ENCODE measurements at places on chromosomes 5 and 9. TPM values are rescaled to one million over a fixed set of nuclear protein-coding genes. Genes with fewer than 3 reads are reported as not detected.

GRCh38 chr5:76277736-76278135, 125.3 kb upstream of the IQGAP2 start:
- H3K4me1 ChIP-seq = no peaks in the 10 kb centered on the region
- no peaks in the 10 kb centered on the region for H3K36me3 ChIP-seq
- DNase-seq = no peak
- no peak overlapping the region for H3K27ac ChIP-seq

GRCh38 chr9:38747067-38747466, 27.1 kb upstream of the FAM240B start:
- no peak overlapping the region for H3K27ac ChIP-seq
- no peak for DNase-seq
- H3K36me3 ChIP-seq = no peaks in the 10 kb centered on the region
- H3K4me3 ChIP-seq = no peak overlapping the region
- H3K4me1 ChIP-seq = no peaks in the 10 kb centered on the region

DNA sequence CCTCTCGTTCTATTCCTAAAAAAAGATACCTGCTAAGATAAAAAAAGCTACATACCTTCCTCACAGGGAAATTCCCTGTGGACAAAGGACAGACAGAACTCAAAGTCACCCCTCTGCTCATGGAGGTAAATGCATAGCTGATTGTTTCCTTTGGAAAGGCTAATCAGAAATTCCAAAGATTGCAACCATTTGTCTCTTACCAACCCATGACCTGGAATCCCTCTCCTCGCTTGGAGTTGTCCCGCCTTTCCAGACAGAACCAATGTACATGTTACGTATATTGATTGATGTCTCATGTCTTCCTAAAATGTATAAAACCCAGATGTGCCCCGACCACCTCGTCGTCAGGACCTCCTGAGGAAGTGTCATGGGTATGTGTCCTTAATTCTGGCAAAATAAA, 49.2 kb upstream of the LIFR start:
- no peaks in the 10 kb centered on the region for H3K36me3 ChIP-seq
- no peak overlapping the region for H3K27ac ChIP-seq
- H3K27me3 ChIP-seq = no peaks in the 10 kb centered on the region
- H3K4me3 ChIP-seq = no peak overlapping the region
- DNase-seq = no peak

Gene GABRA1
- total RNA-seq = not detected

DNA sequence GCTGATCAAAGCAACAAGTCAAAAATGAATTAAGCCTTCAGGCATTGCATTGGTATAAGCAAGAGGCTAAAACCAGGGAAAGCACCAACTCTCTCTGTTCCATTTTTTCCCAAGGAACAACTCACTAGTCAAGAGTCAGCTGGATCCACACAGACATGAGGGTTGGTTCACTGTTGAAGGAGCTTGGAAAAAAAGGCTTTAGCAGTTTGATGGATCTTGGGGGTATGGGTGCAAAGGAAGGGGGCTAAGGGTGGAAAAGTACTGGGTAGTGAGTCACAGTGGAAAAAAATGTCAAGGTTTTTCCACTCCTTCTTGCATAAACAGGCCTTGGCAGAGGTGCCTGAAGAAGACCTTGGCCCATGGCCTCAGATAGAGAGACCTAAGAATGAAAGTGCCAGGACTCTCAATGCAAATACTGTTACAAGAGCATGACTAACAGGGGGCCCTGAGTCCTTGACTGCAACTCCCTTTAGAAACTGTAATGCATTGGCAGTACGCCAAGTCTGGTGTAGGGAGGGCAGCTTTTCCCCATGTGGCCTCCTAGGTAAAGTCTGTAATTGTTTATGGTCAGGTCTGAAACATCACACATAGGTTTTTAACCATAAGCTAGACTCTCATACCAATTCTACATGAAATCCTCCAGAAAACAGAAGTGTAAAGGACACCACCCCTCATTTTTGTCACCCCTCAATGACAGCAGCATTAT, 23.7 kb downstream of the ACTL7A start:
- peaks cover 18% of the 10 kb centered on the region for H3K36me3 ChIP-seq
- peaks cover 11% of the 10 kb centered on the region for H3K4me1 ChIP-seq
- H3K27ac ChIP-seq = peak overlapping the region; percentile 47
- no peak overlapping the region for H3K4me3 ChIP-seq
- peak; percentile 86 for DNase-seq
- no peaks in the 10 kb centered on the region for H3K27me3 ChIP-seq

Gene DND1
- 1.8 TPM for total RNA-seq

DNA sequence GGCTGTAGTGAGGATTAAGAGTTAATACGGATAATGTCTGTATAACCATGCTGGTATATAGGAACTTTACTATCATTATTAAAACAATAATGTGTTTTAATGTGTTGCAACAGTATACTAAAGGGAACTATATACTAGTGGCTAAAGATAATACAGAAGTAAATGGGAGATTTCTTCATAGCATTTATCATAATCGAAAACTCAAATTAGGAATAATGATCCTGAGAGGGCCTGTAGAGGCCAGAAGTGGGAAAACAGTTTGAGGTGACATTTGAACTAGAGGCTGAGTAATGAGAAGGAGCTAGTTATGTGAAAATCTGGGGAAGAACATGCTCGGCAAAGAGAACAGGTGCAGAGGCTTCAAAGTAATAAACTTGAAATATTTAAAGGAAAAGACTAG, 2.9 kb downstream of the TCERG1 start:
- no peak for DNase-seq
- H3K27me3 ChIP-seq = no peaks in the 10 kb centered on the region
- no peak overlapping the region for H3K4me3 ChIP-seq
- H3K36me3 ChIP-seq = peaks cover 6% of the 10 kb centered on the region
- H3K4me1 ChIP-seq = peaks cover 15% of the 10 kb centered on the region
- H3K27ac ChIP-seq = no peak overlapping the region

- no peaks in the 10 kb centered on the region for H3K27me3 ChIP-seq
- H3K36me3 ChIP-seq = no peaks in the 10 kb centered on the region
- no peak for DNase-seq
- H3K4me3 ChIP-seq = no peak overlapping the region
Measured at GRCh38 chr9:108162664-108163063, 673.1 kb upstream of the KLF4 start.

DNA sequence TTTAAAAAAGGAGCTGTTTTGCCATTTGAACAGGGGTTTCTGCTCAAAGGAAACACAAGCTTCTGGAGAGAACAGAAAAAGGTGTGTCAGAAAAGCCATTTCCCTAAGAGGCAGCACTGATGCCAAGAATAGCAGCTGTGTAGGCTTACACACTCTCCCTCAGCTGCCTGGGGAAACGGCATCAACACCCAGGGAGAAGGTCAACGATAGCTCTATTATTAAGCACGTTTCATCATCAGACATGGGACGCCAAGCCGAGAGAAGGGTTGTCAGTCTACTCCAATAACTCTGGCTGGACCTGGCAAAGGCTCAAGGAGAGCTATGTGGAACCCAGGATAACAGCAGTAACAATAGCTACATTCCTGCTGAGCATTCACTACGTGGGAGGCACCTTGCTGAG, 314.2 kb downstream of the CDK5RAP2 start:
- no peaks in the 10 kb centered on the region for H3K4me1 ChIP-seq
- H3K27ac ChIP-seq = no peak overlapping the region
- no peak for DNase-seq
- no peaks in the 10 kb centered on the region for H3K27me3 ChIP-seq

GRCh38 chr9:16318516-16319060, 551.9 kb downstream of the BNC2 start:
- H3K36me3 ChIP-seq = no peaks in the 10 kb centered on the region
- no peaks in the 10 kb centered on the region for H3K27me3 ChIP-seq
- H3K4me1 ChIP-seq = no peaks in the 10 kb centered on the region
- H3K27ac ChIP-seq = no peak overlapping the region
- H3K4me3 ChIP-seq = no peak overlapping the region

GRCh38 chr5:10367579-10367978, 14.1 kb downstream of the MARCHF6 start:
- H3K27ac ChIP-seq = no peak overlapping the region
- no peaks in the 10 kb centered on the region for H3K36me3 ChIP-seq
- H3K4me3 ChIP-seq = no peak overlapping the region
- DNase-seq = no peak
- no peaks in the 10 kb centered on the region for H3K4me1 ChIP-seq

GRCh38 chr5:17477573-17478265, 20.3 kb upstream of the TAF11L2 start:
- no peaks in the 10 kb centered on the region for H3K36me3 ChIP-seq
- H3K27ac ChIP-seq = no peak overlapping the region
- no peak overlapping the region for H3K4me3 ChIP-seq
- no peaks in the 10 kb centered on the region for H3K4me1 ChIP-seq
- no peak for DNase-seq

Gene KIF27
- 2.0 TPM for total RNA-seq

GRCh38 chr5:157607371-157608161, 32.0 kb upstream of the ADAM19 start:
- H3K4me1 ChIP-seq = peaks cover 30% of the 10 kb centered on the region
- H3K36me3 ChIP-seq = no peaks in the 10 kb centered on the region
- DNase-seq = no peak
- no peak overlapping the region for H3K4me3 ChIP-seq
- H3K27ac ChIP-seq = no peak overlapping the region

- no peaks in the 10 kb centered on the region for H3K36me3 ChIP-seq
- H3K27me3 ChIP-seq = no peaks in the 10 kb centered on the region
- H3K4me1 ChIP-seq = peaks cover 6% of the 10 kb centered on the region
Measured at GRCh38 chr9:100473276-100474081, 530 bp downstream of the TMEFF1 start.

GRCh38 chr9:88641456-88642240, 106.7 kb downstream of the NXNL2 start:
- no peaks in the 10 kb centered on the region for H3K27me3 ChIP-seq
- no peaks in the 10 kb centered on the region for H3K4me1 ChIP-seq
- H3K27ac ChIP-seq = no peak overlapping the region
- no peaks in the 10 kb centered on the region for H3K36me3 ChIP-seq

- H3K4me3 ChIP-seq = no peak overlapping the region
- DNase-seq = peak; percentile 63
- peaks cover 20% of the 10 kb centered on the region for H3K4me1 ChIP-seq
- no peaks in the 10 kb centered on the region for H3K27me3 ChIP-seq
- peak overlapping the region; percentile 15 for H3K27ac ChIP-seq
- no peaks in the 10 kb centered on the region for H3K36me3 ChIP-seq
Measured at GRCh38 chr5:126847456-126847820, 70.5 kb downstream of the LMNB1 start.

GRCh38 chr5:143426437-143426991, 23.0 kb upstream of the NR3C1 start:
- no peaks in the 10 kb centered on the region for H3K36me3 ChIP-seq
- peak; percentile 24 for DNase-seq
- H3K4me3 ChIP-seq = no peak overlapping the region

- peaks cover 7% of the 10 kb centered on the region for H3K4me1 ChIP-seq
- H3K27ac ChIP-seq = no peak overlapping the region
- no peaks in the 10 kb centered on the region for H3K27me3 ChIP-seq
- no peak overlapping the region for H3K4me3 ChIP-seq
- DNase-seq = no peak
Measured at GRCh38 chr9:3743901-3744413, 218.2 kb upstream of the RFX3 start.

DNA sequence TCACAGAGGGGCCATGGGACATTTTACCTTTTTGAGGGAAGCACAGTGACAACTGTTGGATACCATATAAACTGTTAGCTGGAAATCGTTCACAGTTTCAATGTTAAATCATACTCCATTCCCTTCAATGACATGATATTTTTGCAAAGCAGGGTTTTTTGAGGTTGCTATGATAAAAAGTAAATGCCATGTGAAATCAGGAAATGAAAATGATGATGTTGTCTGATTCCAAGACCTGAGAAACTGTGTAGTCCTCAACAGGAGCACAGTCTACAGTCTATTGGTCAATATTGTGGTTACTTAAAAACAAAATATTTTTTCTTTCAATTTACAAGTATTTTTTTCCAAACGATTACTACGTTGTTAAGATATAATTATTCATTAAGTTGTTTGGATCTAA, 24.0 kb upstream of the ADAM19 start:
- H3K4me1 ChIP-seq = peaks cover 27% of the 10 kb centered on the region
- no peak for DNase-seq
- H3K27me3 ChIP-seq = no peaks in the 10 kb centered on the region
- H3K4me3 ChIP-seq = no peak overlapping the region
- no peak overlapping the region for H3K27ac ChIP-seq

- peaks cover 18% of the 10 kb centered on the region for H3K4me1 ChIP-seq
- no peak overlapping the region for H3K4me3 ChIP-seq
Measured at GRCh38 chr5:107519900-107520354, 150.8 kb downstream of the EFNA5 start.

DNA sequence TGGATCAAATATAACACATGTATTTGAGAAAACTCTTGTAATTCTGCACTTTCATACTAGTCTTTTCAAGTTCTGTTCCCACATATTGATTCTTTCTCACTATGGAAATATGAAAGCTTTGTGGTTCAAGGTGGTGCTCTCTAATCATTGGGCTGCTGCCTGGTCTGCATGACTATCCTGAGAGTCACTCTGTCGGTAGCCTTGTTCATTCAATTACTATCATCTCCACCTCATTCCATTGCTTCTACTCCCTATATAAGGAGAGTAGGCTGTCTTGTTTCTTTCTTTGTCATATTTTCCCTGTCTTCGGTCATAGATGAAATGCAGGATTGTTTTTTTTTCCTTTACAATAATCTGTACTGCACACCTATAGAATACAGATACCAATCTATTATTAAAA, 341.4 kb upstream of the ACTBL2 start:
- no peaks in the 10 kb centered on the region for H3K36me3 ChIP-seq
- H3K27me3 ChIP-seq = no peaks in the 10 kb centered on the region
- peaks cover 17% of the 10 kb centered on the region for H3K4me1 ChIP-seq
- peak overlapping the region; percentile 59 for H3K27ac ChIP-seq
- H3K4me3 ChIP-seq = no peak overlapping the region

GRCh38 chr9:137552022-137552768, 516 bp downstream of the MRPL41 start:
- no peaks in the 10 kb centered on the region for H3K27me3 ChIP-seq
- peak overlapping the region; percentile 64 for H3K4me3 ChIP-seq
- no peak for DNase-seq
- H3K36me3 ChIP-seq = peaks cover 18% of the 10 kb centered on the region

GRCh38 chr9:880725-881124, 39.2 kb downstream of the DMRT1 start:
- no peaks in the 10 kb centered on the region for H3K27me3 ChIP-seq
- no peaks in the 10 kb centered on the region for H3K4me1 ChIP-seq
- H3K36me3 ChIP-seq = no peaks in the 10 kb centered on the region
- no peak overlapping the region for H3K4me3 ChIP-seq

GRCh38 chr9:110986529-110986928, 51.7 kb downstream of the LPAR1 start:
- no peak overlapping the region for H3K27ac ChIP-seq
- DNase-seq = no peak
- H3K4me1 ChIP-seq = no peaks in the 10 kb centered on the region
- H3K4me3 ChIP-seq = no peak overlapping the region
- H3K36me3 ChIP-seq = no peaks in the 10 kb centered on the region

- no peak overlapping the region for H3K4me3 ChIP-seq
- no peak for DNase-seq
- no peaks in the 10 kb centered on the region for H3K27me3 ChIP-seq
- no peak overlapping the region for H3K27ac ChIP-seq
- H3K4me1 ChIP-seq = no peaks in the 10 kb centered on the region
- H3K36me3 ChIP-seq = no peaks in the 10 kb centered on the region
Measured at GRCh38 chr9:28082671-28083070, 509.4 kb upstream of the C9orf72 start.

Gene ABO
- not detected for total RNA-seq

Data from SJCRH30 (cell line).